NT2/D1 (cell line): ENCODE measurements at places on chromosomes 11 and 22.

- DNase-seq, result no peak
Measured at GRCh38 chr11:441043-441417, 781 bp downstream of the ANO9 start.

DNA sequence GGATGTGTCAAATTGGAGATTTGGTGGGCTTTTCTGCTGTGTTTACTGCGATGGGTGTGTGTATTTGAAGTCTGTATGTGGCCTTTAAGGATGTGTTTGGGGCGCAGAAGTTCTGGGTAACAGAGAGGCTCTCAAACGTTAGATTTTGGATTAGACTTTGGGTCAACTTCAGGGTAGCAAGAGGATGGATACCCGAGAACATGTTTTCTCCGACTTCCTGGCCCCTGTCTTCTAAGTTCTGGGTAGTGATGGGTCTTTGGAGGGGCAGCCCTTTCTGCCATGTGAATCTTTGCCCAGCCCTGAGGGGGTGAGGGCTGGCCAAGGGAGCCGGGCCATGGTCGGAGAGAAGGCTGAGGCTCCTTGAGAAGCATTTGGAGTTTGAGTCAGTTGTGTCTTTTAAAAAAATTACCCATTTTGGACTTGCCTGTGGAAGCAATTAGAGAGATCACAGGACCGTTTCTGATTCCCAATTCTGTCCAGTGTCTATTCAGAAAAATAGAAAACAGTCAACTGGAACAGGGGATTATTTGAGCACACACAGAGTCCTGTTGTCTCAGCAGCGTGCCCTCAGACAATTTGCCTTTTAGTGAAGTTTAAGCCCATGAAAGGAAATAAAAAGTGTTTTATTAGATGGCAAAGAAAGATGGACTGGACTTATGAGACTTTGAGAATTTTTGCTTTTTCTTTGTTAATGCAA is 114.4 kb downstream of the PTPRJ start:
- no peak for DNase-seq

DNA sequence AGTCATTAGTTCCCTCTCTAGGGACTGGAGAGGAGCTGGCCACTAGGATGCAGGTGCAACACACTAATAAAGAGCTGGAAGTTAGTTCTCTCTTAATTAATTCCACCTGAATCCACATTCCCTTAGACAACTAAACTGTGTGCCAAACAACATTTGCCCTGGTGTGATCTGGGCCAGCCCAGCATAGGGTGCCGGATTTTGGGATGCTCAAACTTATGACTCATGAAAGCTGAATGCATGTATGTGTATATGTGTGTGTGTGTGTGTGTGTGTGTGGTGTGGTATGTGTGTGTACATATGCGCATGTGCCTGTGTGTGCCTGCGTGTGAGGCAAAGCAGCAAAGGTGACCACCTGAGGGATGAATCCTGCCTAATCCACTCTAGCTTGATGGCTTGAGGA is 110.7 kb downstream of the EHF start:
- no peak for DNase-seq

DNA sequence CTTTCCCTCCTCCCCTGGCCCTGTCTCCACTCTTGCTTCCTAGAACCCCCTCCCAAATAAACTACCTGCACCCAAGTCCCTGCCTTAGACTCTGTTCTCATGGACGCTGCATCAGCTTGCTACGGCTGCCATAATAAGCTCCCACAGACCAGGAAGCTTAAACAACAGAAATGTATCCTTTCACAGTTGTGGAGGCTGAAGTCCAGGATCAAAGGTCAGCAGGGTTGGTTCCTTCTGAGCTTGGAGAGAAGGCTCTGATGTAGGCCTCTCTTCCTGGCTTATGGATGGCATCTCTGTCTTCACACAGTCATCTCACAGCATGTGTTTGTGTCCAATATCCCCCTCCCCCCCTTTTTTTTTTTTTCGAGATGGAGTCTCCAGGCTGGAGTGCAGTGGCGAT is 23.4 kb downstream of the CBX7 start:
- no peak for DNase-seq

DNA sequence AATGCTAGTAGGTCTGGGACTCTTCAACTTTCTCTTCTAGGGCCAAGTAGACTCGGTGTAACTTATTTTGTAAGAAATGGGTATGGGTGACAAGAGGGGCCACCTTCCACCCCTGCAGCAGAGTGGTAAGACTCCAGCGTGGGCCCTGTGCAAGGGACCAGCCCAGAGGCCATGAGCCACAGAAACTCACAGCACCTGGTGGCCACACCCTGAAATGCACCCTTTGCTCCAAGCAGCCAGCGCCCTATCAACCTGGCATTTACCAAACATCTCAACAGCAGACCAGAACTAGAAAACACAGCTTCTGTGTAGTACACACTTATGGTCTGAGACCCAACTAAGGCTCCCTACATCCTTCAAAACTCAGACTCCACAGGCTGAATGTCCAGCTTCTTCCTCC is 5.7 kb downstream of the CDCA5 start:
- no peak for DNase-seq

DNA sequence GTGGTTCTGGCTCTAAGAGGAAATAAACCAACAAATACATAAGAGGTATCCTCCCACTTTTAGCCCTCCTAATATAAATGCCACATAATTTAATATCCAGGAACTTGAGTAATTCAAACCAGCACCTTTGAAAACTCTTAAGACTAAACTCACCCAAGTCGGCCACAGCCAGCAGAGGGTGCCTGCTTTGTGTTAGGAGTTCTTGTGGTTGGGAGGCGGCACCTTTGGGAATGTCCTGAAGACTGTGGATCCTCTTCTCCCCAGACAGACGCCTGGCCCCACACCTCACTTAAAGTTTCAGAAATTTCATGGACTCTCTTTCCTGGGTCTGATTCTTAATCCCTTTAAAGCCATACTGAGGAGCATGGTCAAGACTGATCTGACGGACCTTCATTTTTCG is 169.0 kb downstream of the TBC1D22A start:
- DNase-seq, result no peak

GRCh38 chr11:109984634-109985289 is 108.4 kb upstream of the ZC3H12C start:
- no peak for DNase-seq

GRCh38 chr11:46342239-46342638 is 5.0 kb upstream of the DGKZ start:
- peak; percentile 65 for DNase-seq
